NCI-H1092 (cell line): ENCODE measurements at places on chromosomes 11 and 22.

DNA sequence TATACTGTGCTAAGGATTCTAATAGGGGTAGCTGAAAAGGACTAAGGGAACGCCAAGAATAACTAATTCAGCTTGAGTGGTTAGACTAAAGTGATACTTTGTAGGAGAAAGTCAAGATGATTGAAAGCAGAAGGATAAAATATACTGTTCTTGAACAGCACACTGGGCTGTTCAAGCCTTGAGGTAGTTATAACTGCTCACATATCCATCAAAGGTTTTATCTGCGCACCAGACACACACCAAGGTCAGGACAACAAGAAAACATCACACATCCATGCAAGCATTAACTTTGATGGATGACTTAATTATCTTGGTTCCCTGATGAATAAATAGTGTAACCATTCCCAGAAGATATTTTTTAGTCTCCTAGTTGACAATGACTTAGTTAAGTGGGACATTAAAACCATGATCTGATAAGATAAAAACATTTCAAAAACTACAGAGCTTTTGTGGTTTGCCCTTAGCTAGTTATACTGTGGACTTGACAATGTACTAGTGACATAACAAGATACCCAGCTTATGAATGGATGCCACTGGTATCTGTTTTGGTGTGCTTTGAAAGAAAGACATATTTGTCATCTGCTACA, 728.9 kb downstream of the JRKL start:
- no peak for DNase-seq

DNA sequence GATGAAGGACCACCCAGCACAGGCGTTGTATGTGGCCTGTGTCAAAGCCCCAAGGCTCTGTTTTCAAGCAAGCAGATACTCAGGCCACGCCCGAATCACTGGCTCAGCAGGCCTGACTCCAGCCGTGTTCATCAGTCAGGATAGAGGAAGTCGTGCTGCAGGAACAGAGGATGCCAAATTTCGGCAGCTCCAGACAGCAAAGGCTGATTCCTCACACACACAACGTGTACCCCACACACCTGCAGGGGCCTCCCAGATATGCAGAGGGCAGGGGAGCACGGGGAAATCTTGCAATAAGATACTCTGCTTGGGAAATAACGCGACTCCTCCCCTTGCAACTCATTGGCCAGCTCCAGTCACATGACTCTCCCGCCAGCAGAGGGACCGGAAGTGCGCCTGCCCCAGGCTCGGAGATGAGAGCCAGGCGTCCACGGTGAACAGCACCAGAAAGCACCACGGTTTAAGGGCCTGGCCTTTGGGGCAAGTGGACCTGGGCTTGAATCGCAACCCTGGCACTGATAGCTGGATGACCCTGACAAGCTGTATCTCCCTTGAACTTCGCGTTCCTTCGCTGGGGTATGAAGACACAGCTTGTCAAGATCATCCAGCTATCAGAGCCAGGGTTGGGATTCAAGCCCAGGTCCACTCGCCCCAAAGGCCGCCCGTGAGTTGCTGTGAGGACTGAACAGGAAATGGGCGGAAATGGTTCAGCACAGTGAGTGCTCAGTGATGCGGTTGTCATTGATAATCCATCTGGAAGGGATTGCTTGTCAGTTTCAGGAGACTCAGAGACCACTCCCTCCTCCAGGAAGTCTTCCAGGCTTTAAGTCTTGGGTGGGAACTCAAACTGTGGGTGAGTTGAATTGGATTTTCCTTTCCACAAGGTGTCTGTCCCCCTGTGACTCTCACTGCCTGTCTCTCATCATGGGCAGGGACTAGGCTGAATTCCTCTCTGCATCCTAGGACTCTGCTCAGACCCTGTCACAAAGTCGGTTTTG, 88.5 kb downstream of the MYEOV start:
- DNase-seq: no peak

GRCh38 chr11:73126804-73127480, 15.2 kb downstream of the FCHSD2 start:
- DNase-seq: no peak

DNA sequence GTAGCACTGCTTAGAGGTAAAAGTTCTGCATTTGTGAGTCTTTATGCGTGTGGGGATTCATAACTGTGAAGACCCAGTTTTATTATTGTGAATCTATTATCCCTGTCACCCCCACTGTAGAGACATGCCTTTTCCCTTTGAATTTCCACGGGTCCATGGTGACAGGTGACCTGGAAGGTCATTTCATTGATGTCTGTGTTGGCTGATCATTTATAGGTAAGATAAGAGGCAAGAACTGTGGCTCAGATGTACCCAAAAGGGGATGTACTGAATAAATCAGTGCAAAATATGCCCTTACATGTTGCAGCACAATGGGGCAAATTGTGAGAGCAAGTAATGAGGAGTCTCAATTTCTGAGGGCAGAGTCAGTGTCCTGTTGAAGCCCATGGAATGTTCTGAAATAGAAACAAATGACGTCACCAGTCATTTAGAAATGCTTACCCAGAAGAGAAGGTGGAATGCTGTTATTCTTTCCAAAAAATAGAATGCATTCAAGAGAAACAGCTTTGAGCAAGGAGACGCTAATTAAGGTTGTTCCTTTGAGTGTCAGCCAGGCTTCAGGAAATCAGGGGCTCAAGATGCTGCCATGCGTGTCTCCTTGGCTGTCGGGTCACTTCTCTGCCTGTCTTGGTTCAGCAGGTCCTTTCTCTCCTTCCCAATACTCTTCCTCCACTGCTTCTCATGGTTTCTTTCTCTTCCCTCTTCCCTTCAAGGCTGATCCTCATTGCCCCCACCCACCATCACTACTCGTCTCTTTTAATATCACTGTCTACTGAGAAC, 118.7 kb upstream of the E2F8 start:
- no peak for DNase-seq

DNA sequence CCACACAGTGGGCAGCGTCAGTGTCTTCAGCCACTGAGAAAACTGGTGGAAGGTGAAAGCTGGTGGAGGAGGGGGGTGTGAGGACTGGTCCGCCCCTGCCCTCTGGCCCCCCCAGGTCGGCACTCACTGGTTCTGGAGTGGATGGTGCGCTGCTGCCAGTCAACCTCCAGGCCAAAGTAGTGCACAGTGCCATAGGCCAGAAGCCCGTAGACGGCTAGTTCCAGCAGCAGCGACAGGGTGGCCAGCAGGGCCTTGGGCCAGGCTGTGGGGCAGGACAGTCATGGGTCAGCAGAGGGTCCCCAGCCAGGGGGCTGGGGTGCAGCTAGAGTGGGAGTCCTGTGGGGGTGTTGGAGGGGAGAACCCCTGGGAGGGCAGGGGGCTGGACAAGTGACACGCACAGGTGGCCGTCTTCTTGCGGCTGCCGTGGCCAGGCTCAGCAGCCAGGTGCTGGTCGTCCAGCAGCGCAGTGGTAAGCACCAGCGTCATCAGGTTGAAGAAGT, 2.2 kb downstream of the LMF2 start:
- no peak for DNase-seq

DNA sequence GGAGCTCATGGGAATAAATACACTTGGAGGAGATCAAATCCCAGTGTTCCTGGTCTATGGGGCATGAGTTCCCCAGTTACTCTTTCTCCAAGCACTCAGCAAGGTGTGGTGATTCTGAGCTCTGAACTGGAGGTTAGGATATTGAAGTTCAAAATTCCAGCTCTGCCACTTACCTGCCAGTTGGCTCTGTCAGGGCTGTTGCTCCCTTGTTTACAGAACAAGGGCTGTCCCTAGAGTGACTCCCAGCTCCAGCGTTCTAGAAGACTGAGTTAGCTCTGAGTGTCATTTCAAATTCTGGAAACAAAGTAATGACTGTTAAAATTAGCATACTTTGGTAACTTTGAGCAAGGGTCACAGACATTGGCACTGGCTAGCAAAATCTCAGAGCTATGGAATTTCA, 69.7 kb upstream of the ZBED5 start:
- no peak for DNase-seq

- DNase-seq: no peak
Observed at GRCh38 chr11:2305788-2306451, 4.1 kb downstream of the TSPAN32 start.

DNA sequence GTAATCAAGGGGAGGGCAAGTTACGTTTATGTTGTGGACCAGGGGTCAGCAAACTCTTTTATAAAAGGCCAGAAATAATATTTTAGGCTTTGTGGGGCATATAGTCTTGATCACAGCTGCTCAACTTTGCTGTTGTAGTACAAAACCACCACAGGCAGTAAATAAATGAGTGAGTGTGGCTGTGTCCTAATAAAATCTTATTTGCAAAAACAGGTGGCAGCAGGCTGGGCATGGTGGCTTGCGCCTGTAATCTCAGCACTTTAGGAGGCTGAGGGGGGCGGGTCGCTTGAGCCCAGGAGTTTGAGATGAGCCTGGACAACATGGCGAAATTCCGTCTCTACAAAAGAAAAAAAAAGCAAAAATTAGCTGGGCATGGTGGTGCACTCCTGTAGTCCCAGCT, 57.9 kb upstream of the NUP160 start:
- DNase-seq: no peak

- no peak for DNase-seq
Observed at GRCh38 chr22:50530877-50531545, 1.2 kb upstream of the TYMP start.

GRCh38 chr11:69651834-69652620, 11.1 kb downstream of the CCND1 start:
- no peak for DNase-seq

DNA sequence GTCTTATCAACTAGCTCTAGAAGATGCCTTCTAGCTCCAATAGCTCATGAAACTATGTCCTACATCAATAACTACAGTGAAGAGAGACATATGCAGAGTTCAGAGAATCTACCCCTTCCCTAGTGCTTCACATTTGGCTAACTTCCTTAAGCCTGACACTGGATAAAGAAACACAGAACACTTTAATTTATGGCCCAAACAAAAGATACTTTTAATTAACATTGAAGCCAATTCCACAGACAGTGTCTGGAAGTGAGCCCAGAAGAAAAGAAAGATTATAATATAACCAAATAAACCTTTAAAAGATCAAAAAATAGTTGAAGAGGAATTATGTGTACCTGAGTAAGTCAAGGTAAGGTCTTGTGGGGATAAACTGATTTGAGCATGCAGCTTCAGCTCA, 255.2 kb downstream of the C11orf87 start:
- no peak for DNase-seq

GRCh38 chr22:29147331-29147899, 58.3 kb upstream of the EMID1 start:
- DNase-seq: no peak

- DNase-seq: no peak
Observed at GRCh38 chr11:64007160-64007628, 21.0 kb downstream of the OTUB1 start.

DNA sequence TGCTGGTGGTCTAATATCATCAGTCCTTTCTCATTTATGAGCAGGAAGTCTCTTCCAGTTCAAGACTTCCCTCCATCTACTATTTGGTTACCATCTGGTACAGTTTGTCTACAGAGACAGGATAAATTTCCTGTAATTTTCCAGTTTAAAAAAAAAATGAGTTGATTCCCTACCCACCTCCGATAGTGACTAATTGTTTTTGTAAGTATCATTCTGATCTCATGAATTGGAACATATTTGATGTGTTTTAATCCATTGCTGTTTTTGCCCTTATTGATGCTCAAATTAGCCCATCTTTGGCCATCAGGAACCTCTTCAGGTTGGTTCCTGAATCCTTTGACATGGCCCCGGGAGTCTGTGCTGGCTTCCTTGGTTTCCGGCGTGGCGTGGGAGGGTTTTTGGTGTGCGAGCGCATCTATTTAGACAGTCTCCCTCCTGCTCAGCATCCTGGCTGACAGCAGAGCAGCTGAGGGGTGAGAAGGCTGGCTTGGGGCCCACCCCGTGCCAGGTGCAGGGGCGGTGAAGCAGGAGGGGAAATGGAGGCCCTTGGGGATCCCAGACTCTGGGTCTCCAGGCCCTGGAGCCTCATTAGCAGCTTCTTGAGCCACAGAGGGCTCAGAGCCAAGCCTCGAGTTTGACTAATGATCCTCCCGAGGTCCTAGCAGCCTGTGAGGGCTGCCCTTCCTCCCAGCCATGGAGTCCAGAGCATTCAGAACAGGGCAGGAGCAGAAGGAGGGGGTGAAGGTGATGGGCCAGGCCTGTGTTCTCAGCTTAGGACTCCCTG, 6.8 kb downstream of the OMP start:
- DNase-seq: peak; percentile 96

- DNase-seq: no peak
Observed at GRCh38 chr22:30889268-30889995, 79.1 kb downstream of the MORC2 start.
